ENCODE measurements at places on chromosomes 3 and 15. TPM values are rescaled to one million over a fixed set of nuclear protein-coding genes. Genes with fewer than 3 reads are reported as not detected.

The GOLGA8M gene
- 0.82 TPM for total RNA-seq

The CSPG5 gene
- total RNA-seq: 47.6 TPM

The FOXB1 gene
- total RNA-seq: 0.91 TPM

The NOX5 gene
- 0.09 TPM for total RNA-seq

The IL16 gene
- 1.8 TPM for total RNA-seq

The GOLGA6L7 gene
- total RNA-seq: not detected

The SLC12A1 gene
- total RNA-seq: 4.0 TPM

The GAP43 gene
- 125 TPM for total RNA-seq

The DLEC1 gene
- 1.8 TPM for total RNA-seq

The SMAD6 gene
- total RNA-seq: 10.8 TPM

The LRRC2 gene
- 0.64 TPM for total RNA-seq

The ISL2 gene
- not detected for total RNA-seq

The ATP8B4 gene
- 15.3 TPM for total RNA-seq

The RNF123 gene
- 23.5 TPM for total RNA-seq

The CIP2A gene
- 37.8 TPM for total RNA-seq

The TMEM212 gene
- total RNA-seq: not detected

The OXTR gene
- total RNA-seq: 3.2 TPM

The RBP2 gene
- not detected for total RNA-seq

The TPRG1 gene
- total RNA-seq: 3.4 TPM

The B3GALNT1 gene
- total RNA-seq: 96.6 TPM

The SHC4 gene
- total RNA-seq: 9.5 TPM

The ADAMTS9 gene
- total RNA-seq: 31.1 TPM

The PCOLCE2 gene
- 12.6 TPM for total RNA-seq

The TMEM40 gene
- total RNA-seq: not detected

Measured in cerebellum (tissue), 4 donors.